NCI-H1930 (cell line): ENCODE measurements at places on chromosomes 3 and 15.

DNA sequence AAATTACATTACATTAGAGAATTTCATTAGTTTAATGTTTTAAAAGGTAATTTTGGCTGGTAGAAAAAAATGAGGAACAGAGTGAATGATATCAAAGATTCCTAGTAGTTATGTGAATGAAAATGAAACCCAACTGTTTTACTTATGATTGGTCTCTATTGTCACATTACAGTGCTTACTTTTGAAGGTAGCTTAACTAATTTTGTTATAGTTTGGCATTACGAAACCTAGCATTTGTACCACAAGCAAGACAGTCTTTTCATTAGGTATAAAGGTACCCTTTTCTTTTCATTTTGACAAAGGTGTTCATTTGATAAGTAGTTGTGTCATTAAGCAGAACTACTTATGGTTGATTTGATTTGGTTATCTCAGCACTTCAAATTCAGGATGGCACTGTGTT is 6.9 kb downstream of the SELENOT start:
- DNase-seq: no peak

- no peak for DNase-seq
These were observed 208.3 kb upstream of the PLSCR5 start for GRCh38 chr3:146813496-146813895.

DNA sequence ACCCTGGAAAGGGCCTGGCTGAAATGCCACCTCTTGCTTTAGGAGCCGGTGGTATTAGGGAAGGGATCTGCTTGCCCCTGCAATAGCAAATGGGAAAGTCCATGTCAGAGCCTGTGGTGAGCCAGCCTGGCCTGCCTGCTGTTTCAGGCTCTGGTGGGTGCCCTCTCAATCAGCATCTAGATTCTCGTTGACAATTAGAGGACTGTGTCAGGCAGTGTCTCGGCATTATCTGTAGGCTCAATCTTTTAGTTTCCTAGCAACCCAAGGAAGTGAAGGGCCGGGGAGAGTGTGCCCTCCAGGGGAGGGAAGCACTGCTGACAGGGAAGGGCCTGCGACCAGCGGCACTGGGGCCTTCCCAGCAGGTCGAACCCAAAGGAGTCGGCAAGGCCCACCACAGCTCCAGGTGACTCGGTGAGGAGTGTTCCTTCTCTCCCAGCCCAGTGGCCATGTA is 42.1 kb downstream of the TLE3 start:
- no peak for DNase-seq

DNA sequence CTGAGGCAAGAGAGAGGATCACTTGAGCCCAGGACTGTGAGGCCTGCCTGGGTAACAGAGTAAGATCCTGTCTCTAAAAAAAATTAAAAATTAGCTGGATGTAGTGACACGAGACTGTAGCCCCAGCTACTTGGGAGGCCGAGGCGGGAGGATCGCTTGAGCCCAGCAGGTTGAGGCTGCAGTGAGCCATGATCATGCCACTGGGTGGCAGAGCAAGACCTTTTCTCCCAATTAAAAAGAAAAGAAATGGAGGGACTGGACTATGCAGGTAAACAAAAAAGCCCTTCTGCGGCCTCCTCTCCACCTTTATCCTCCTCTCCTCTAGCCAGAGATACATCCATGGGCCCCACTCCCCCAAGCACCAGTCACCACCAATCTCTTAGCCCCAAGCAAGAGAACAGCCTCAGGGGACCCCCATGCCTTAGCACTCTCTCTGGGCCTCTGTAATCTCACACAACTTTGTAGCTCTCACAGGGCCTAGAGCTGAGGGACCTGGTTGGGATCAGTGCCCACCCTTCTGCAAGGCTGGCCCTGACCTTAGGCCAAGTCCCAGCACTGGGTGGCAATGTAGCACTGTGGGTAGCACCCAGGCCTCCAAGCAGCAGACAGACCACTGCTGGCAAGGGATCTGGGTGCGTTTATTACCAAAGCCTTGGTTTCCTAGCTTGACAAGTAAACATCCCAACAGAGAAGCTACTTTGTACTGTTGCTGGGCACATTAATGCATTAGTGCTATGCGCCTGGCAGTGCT is 43.4 kb downstream of the FAM174B start:
- no peak for DNase-seq

DNA sequence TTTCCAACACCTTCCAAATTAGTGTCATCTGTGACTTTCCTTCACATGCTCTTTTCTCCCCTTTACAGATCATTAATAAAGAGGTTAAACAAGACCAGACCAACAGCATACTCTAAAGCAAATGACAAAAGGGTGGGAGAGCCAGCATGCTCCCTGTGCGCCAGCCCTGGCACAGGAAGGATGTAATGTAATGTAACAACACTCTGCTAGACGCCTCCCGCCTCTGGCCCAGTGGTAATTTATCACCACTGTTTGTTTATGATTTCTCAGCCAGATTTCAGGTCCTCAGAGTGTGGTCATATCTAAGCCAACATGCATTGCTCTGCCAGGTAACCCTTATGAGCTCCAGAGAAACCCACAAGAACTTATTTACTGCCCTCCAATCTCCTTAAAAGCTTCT is 189.5 kb upstream of the WNT5A start:
- no peak for DNase-seq

DNA sequence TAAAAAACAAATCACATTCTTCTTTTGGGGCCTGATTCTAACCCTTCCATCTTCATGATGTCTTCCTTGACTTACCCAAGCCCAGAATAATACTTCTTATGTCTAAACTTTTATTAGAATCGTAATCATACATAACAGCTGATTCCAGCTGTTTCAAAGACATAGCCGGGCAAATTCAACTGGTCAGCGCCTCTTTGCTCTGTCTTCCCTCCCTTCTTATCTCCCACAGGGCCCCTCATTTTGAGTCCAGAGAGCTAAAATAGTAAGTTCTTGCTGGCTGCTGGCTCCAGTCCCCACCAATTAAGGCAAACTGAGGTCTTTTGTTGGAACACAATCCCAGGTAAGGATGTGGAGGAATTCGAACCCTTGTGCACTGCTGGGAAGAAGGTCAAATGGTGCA is 108.6 kb downstream of the ADCY5 start:
- DNase-seq: no peak

- no peak for DNase-seq
These were observed 23.7 kb downstream of the HDC start for GRCh38 chr15:50241684-50242450.
